ENCODE measurements at places on chromosomes 16 and 17.
A peak's percentile ranks its signal among the peaks of the same experiment; 100 is the strongest.

DNA sequence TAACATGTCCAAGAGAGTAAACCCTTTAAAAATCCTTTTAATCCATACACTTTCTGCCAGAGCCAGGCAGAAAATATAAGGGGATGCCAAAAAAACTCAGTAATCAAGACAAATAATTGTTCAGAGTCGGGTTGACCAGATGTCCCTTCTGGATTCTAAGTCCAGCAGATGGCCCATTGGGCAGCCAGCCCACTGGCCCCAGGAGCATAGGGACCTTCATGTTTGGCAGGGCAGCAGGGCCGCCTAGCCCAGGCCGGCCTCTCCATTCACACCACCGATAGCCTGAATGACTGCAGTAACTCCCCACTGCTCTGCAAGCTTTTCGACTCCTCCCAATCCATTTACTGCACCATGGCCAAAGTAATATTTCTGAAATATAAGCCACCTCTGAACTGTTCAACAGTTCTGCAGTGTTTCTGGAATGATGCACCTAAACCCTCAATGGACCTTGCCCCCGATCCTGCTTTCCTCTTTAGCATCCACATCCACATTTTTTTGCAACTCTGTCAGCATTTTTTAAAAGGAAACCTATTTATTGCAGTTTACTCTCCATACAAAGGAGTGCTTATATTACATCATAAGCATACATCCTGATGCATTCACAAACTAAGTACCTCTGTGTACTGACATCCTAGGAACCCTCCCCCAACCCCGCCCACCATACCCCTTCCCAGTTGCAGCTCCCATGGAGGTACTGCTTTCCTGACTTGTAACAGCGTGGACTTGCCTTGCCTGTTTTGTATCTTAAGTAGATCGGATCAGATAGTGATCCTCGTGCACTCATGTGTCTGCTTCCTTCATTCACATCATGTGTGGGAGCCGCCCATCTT is 46.4 kb downstream of the LDHD start:
- DNase-seq, result no peak

DNA sequence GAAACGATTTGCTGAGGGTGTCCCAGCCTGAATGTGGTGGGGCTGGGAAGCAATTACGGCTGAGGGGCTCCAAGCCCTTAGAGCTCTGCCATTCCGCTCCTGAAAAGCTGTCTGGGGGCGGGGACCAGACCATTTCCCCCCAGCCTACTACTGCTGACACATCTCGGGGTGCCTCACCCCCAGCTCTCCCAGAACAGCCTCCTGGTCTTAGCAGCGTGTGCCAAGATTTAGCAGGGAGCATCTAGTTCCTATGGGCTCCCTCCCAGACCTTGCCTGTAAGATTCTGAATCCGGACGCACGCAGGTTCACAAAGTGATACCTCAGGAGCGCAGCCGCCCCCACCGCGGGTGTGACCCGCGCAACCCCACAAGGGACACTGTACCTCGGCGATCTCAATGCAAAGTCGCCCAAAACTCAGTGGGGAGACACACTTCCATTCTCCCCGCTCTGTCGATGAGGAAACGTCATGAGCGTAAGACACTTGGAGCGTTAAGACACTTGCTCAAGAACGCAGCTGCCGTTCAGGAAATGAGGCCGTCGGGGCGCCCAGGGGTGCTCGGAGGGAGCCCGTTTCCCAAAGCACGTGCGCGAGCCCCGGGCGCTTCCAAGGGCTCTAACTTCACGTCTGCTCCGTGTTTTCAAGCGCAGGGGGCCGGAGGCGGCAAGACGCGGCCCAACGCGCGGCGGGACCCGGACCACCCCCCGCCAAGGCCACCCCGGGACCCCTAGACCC is 629 bp downstream of the GEMIN4 start:
- DNase-seq, result peak; percentile 64

DNA sequence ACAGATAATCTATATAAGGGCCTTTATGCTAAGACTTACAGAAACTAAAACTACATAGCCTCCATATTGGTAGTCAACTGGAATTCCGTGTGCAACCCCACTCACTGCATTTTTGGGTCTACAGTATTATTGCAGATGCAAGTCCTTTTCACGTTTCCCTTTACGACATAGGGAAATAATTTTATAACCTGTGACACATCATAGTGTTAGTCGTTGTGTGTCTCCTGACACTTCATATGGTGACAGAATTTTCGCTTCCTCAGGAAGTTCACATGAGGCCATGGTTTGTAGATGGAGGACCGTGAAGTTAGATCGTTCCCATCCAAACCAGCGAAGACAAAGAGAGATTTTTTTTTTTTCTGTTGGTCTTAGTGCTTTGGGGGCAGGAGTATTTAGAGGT is 15.7 kb upstream of the MRC2 start:
- DNase-seq, result no peak

GRCh38 chr16:50244140-50244503 is 22.2 kb upstream of the ADCY7 start:
- no peak for DNase-seq

GRCh38 chr17:703081-703875 is 11.4 kb downstream of the VPS53 start:
- DNase-seq, result no peak

- no peak for DNase-seq
Observed at GRCh38 chr17:48644159-48644558, 18.0 kb upstream of the HOXB9 start.

DNA sequence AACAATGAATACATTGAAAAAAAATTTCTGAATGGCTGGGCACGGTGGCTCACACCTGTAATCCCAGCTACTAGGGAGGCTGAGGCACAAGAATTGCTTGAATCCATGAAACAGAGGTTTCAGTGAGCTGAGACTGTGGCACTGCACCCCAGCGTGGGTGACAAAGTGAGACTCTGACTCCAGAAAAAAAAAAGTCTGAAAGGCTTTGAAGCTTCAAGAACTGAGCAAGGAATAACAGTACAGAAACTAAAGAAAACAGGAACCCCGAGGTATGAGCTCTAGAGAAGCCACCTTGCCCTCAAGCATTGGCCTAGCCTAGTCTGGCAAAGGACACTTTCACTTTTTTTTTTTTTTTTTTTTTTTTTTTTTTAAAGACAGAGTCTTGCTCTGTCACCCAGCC is 45.0 kb downstream of the TEX2 start:
- peak; percentile 34 for DNase-seq

DNA sequence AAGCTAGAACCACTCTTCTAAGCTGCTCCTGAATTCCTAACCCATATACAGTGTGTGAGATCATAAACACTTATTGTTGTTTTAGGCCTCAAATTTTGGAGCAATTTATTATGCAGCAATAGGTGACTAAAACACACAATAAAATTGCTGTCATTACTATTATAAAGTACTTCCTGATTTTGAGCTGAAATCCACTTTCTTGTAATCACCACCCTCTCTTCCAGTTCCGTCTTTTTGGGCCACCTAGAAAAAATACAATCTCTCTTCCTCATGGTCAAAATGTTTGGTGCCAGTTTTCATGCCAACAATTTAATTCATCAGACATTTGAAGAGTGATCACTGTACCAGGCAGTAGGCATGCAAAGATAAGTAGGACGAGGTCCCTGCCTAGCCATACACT is 43.3 kb upstream of the NF1 start:
- no peak for DNase-seq
